ENCODE measurements at places on chromosomes 6 and 20. TPM values are rescaled to one million over a fixed set of nuclear protein-coding genes. Genes with fewer than 3 reads are reported as not detected.

Gene ILRUN
- 31.9 TPM for total RNA-seq

Gene FAM83B
- not detected for total RNA-seq

Gene ARMC12
- not detected for total RNA-seq

Gene TMC2
- not detected for total RNA-seq

Data from smooth muscle cell of the coronary artery (primary cell).